Tibial nerve (tissue), 4 donors: ENCODE measurements at places on chromosomes 1 and 21. TPM values are rescaled to one million over a fixed set of nuclear protein-coding genes. Genes with fewer than 3 reads are reported as not detected.

GRCh38 chr1:2926447-2927055, 94.7 kb upstream of the ACTRT2 start:
- DNase-seq, result no peak
- no peak overlapping the region for H3K4me3 ChIP-seq
- no peaks in the 10 kb centered on the region for H3K27me3 ChIP-seq
- no peak overlapping the region for H3K27ac ChIP-seq
- no peaks in the 10 kb centered on the region for H3K36me3 ChIP-seq

DNA sequence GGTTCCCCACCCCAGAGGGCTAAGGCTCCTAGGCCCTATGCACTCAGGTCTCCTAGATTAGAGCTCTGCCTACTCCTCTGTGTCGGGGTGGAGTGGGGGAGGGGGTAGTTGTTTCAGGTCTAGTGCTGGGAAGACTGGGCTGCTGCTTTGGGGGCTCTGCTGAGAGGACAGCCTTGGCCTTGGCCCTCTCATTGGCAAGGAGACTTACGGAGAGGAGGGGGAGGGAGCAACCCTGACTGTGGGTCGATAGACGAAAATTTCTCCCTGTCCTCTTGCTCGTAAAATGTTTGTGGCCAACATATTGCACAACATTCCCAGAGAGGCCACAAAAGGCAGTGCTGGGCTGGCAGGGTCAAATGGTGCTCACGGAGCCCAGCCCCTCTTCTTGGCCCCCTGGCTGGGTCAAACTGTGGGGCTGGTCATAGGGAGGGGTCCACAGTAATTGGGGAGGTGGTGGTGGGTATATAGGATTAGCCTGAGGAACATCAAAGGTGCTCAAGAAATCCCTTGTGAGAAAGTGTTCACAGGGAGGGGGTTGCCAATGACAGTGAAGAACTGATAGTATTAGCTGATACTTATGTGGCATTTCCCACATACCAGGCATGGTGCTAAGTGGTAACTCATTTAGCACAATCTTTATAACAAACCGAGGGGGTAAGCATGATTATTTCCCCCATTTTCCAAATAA, 8.5 kb upstream of the DMBX1 start:
- no peaks in the 10 kb centered on the region for H3K36me3 ChIP-seq
- no peak overlapping the region for H3K4me3 ChIP-seq
- no peak overlapping the region for H3K27ac ChIP-seq
- no peaks in the 10 kb centered on the region for H3K27me3 ChIP-seq
- no peaks in the 10 kb centered on the region for H3K4me1 ChIP-seq

Gene RRP1
- total RNA-seq, result 21.6 TPM

GRCh38 chr1:76145332-76145731, 70.8 kb downstream of the ST6GALNAC3 start:
- no peak overlapping the region for H3K4me3 ChIP-seq
- H3K27me3 ChIP-seq, result no peaks in the 10 kb centered on the region
- H3K36me3 ChIP-seq, result no peaks in the 10 kb centered on the region

Gene KRTAP10-3
- total RNA-seq, result not detected

DNA sequence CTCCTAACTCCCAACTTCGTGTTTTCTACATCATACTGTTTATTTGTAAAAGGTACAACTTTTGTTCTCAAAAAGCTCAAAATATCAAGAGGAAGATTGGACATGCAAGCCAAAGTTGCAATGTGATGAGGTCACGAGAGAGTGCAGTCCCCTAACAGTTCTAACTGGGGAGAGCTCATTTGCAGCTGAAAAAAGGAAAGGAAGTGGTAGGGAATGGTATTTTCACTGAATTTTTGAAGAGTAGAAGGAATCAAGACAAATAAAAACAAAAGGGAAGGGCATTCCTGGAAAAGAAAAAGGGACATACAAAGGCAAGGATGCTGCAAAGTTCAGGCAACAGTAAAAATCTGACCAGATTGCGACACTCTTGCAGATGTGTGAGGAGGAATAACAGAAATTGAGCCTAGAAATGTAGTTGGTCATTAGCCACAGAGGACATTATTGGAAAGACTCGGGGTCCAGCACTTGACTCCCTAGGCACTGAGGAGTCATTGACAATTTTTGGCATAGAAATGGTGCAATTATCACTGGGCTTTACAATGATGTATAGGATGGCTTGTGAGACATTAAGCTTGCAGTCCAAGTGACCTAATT, 67.9 kb downstream of the TBX15 start:
- H3K4me1 ChIP-seq, result peaks cover 6% of the 10 kb centered on the region
- no peak for DNase-seq
- H3K4me3 ChIP-seq, result no peak overlapping the region
- H3K27ac ChIP-seq, result no peak overlapping the region
- H3K36me3 ChIP-seq, result no peaks in the 10 kb centered on the region

DNA sequence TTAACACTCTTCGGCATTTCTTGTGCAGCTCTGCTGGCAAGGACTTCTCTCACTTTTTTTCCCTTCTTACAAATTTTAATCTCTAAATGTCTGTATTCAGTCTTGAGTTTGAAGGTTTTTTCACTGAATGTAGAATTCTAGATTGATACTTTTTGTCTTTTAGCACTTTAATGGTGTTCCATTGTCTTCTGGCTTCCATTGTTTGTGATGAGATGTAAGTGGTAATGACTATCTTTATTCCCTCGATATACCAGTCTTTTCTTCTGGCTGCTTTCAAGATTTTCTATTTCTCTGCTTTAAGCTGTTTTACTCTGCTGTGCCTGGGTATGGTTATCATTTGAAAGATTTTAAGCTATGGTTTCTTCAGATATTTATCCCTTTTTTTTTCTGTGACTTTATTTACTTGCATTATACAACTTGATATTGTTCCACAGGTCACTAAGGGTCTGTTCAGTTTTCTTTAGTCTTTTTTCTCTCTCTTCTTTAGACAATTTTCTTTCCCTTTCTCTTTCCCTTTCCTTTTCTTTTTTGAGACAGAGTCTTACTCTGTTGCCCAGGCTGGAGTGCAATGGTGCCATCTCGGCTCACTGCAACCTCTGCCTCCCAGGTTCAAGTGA, 35.8 kb downstream of the DYRK1A start:
- peaks cover 4% of the 10 kb centered on the region for H3K4me1 ChIP-seq
- no peak overlapping the region for H3K4me3 ChIP-seq
- no peak overlapping the region for H3K27ac ChIP-seq

- peaks cover 56% of the 10 kb centered on the region for H3K4me1 ChIP-seq
- no peaks in the 10 kb centered on the region for H3K27me3 ChIP-seq
Observed at GRCh38 chr1:114756949-114757454, 782 bp downstream of the CSDE1 start.

DNA sequence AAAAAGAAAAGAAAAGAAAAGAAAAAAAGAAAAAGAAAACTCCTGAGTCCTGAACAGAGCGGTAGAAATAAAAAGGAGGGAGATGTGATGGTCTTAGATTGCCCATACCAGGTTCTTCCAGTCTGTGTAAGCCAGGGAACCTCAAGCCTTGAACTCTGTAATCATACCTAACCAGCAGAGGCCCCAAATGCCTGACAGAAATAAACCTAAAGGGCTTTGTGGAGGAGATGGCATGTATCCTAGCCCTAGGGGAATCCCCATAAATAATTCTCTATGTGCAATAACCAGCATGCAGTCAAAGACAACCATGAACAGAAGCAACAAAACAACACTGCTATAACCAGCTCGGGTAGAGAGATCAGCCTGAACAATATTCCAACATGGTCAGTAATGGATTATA, 40.4 kb downstream of the USP48 start:
- peaks cover 57% of the 10 kb centered on the region for H3K36me3 ChIP-seq
- H3K4me1 ChIP-seq, result no peaks in the 10 kb centered on the region
- no peak overlapping the region for H3K27ac ChIP-seq

DNA sequence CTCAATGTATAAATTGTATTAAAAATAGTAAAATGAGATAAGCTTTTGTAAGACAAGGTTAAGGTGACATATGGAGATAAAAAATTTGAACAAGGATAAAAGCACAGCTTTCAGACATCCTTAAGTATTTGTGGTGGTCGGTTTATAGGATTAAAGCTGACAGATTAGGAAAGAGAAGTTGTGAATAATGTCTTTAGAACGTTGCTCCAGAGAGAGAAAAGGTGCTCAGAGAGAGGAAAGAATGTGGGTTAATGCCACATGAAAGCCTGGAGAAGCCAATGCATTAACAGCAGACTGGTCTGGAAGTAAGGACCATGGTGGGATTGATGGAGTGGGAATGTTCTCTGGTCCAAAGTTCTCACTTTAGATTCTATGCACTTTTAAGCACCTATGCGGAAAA, 44.8 kb downstream of the ATP6V1G3 start:
- no peak for DNase-seq
- H3K4me3 ChIP-seq, result no peak overlapping the region
- H3K4me1 ChIP-seq, result no peaks in the 10 kb centered on the region
- H3K27ac ChIP-seq, result no peak overlapping the region
- H3K27me3 ChIP-seq, result no peaks in the 10 kb centered on the region
